SK-MEL-5 (cell line): ENCODE measurements at places on chromosomes 3 and 15. TPM values are rescaled to one million over a fixed set of nuclear protein-coding genes. Genes with fewer than 3 reads are reported as not detected.
A peak's percentile ranks its signal among the peaks of the same experiment; 100 is the strongest.

- no peak for DNase-seq
Observed at GRCh38 chr3:104526901-104527401, 839.8 kb upstream of the ALCAM start.

DNA sequence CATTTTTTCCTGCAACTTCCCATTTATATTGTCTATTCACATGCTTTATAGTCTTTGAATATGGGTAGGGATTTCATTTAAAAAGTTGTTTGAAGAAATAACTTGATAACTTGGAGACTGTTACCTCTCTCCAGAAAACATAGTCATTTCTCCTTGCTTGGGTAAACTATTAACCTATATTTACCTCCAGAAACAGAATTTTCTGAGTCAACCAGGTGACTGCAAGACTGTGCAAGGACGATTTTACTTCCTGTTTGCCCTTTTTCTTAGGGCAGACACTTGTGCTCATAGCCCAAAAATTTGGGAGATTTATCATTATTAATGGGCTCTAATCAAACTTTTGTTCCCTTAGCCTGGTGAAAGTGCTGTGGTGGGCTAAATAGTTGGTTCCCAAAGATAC, 14.3 kb upstream of the MOBP start:
- DNase-seq, result no peak

DNA sequence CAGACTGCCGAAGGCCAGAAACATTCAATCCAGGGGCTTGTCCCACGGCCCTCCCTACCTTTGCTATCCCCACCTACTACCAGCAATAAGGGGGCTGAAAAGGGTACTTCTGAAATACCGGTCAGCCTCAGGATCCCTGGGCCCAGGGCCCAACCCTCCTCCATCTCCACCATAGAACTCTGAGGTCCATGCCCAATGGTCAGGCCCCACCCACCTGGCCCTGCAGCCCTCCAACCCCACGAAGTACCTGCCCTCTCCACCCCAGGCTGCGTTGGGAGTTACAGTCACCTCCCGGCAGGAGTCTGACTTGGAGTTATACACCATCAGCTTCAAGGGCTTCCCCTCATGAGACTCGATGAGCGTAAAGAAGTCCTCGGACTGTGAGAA, 6.9 kb downstream of the GORASP1 start:
- DNase-seq, result no peak

- DNase-seq, result no peak
Observed at GRCh38 chr3:14137004-14137403, 12.2 kb downstream of the TMEM43 start.

DNA sequence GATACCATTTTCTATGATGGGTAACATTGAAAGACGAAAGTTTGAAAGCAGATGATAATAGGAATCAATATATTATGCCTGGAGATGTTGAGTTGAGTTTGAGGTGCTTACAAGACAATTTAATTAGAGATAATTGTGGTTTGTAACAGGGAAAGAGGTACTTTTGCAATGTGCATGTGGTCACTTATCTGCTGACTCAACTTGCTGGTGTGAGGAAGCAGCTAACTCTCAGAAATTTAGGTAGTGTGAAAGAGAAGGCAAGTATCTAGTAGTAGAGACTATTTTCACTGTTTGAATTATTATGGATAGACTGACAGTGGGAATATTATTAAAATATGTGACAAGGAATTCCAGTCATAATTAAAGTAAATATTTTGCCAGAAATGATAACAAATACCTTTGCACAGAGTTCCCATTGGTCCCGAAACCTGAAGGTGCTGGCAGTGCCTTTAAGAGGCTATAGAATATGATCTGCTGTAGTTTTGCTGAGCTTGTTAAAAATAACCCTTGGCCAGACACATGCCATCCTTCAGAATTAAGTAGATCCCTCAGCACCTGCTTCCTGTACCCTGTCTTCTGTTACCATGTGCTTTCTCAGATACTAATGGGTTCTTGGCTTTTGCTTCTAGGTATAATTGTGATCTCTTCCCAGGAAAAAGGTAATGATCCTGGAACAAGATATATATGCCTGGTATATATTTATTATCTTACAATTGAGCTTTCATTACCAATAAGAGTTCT, 315.9 kb downstream of the BCHE start:
- no peak for DNase-seq

- DNase-seq, result no peak
Observed at GRCh38 chr15:67110361-67110781, 45.0 kb downstream of the SMAD3 start.

DNA sequence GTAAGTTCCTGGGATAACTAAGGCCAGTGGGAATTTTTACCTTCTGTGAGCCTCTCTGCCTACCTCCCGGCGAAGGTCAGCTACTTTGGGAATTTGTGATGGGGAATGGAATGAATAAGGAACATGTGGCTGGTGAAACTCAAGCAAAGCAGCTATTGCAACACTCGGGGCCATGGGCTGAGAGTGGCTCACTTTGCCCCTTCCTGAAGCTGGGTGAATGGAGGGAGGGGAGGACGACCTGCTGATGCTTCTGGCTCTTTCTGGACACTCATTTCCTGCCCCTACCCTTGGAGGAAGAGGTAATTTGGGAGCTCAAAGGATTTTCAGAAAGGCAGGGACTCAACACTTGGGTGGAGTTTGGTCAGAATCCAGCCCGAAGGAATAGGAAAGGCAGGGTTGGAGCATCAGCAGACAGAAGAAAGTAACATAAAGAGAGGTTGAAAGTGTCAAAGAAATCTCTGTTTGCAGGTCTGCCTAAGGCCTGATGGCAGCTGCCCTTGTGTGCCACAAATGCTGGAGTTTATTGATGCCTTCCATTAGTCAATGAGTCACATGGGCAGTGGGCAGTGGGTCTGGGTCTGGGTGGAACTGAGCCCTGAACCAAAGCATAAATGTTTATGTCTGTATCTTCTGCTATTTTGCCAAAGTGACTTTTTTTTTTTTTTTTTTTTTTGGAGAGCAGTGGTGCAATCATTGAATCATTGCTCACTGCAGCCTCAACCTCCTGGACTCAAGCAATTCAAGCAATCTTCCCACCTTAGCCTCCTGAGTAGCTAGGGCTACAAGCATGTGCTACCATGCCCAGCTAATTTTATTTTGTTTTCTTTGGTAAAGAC, 12.4 kb downstream of the LAMP3 start:
- peak; percentile 87 for DNase-seq

GRCh38 chr3:151268267-151269235, 9.8 kb downstream of the P2RY14 start:
- DNase-seq, result no peak

DNA sequence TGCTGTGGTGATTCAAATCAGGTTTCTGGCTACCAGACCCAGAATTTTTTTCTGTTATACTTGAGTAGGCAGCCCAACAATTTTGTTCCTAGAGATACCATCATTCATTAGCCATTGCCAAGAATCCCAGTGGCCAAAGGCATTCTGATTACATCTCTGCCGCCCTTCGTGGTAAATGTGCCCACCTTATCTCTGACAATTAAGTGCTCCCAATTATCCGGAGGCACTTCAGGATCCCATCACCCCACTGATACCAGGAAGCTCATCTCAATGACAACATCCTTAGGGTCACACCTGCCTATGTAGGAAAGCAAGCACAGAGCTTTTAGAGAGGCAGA, 43.2 kb upstream of the RPL35A start:
- DNase-seq, result no peak

DNA sequence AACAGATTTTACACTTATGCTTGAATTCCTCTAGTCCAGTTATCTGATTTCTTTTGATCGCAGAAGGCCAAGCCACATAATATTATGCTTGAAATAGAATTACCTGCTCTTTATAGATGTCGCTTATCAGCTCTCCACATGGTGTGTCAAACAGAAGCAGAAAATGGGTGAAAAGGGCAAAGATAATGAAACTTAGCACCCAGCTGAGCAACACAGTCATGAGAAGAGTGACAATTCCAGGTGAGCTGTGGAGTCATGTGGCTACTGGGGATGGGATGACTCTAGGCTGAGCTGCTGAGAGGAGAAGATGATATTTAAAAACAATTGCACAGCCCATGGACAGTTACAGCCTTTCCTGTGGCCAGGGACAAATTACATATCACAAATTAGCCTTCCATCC, 398.7 kb upstream of the PDZRN3 start:
- DNase-seq, result no peak

DNA sequence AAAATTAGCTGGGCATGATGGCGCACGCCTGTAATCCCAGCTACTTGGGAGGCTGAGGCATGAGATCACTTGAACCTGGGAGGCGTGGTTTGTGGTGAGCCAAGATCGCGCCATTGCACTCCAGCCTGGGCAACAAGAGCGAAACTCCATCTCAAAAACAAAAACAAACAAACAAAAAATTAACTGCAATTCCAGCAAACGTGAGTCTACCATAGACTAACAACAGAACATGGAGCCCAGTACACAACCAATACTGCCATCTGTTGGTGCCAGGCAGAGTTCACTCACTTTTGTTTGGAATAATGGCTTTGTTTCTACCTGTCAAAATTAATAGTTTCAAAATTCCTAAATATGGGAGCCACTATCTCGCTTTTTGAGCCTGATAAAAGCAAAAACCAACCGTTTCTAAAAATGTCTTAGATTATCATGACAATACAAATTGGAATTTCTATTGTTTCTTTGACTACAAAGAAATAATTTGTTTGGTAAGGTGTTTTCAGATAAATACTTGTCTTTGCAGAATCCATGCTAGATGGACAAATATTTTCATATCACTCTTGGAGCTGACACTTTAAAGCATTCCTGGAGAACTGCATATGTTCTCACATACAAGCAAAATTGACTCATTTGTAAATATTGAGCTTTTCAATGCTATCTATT, 45.0 kb downstream of the GPR176 start:
- DNase-seq, result peak; percentile 69

- no peak for DNase-seq
Observed at GRCh38 chr3:158404131-158404718, 166.8 kb upstream of the MLF1 start.

- no peak for DNase-seq
Observed at GRCh38 chr15:101173233-101174119, 78.4 kb downstream of the CHSY1 start.

GRCh38 chr15:62416526-62416925, 251.4 kb upstream of the C2CD4B start:
- DNase-seq, result no peak

DNA sequence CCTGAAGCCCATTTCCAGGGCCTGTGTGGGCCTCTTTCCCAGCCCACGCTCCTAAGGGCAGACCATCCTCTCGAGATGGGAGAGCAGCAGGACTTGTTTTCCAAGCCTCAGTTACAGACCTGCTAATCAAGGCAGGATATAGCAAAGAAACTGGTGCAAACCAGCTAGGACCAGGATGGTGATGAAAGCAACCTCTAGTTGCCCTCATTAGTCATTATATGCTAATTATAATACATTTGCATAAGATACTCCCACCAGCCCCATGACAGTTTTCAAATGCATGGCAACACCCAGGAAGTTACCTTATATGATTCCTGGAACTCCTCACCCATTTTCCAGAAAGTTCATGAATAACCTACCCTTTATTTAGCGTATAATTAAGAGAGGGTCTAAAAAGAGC, 34.4 kb upstream of the TRH start:
- DNase-seq, result no peak

- peak; percentile 74 for DNase-seq
Observed at GRCh38 chr3:124887177-124887931, at the start of gene ITGB5. ITGB5 (minus strand) TSS chr3:124887365; CDS start chr3:124887000, 365 bp downstream.

GRCh38 chr3:15638891-15639262, 37.3 kb downstream of the BTD start:
- DNase-seq, result no peak

GRCh38 chr3:57163751-57164150, 1.4 kb downstream of the IL17RD start:
- DNase-seq, result no peak

- no peak for DNase-seq
Observed at GRCh38 chr3:158260392-158260791, 150.5 kb downstream of the RSRC1 start.

DNA sequence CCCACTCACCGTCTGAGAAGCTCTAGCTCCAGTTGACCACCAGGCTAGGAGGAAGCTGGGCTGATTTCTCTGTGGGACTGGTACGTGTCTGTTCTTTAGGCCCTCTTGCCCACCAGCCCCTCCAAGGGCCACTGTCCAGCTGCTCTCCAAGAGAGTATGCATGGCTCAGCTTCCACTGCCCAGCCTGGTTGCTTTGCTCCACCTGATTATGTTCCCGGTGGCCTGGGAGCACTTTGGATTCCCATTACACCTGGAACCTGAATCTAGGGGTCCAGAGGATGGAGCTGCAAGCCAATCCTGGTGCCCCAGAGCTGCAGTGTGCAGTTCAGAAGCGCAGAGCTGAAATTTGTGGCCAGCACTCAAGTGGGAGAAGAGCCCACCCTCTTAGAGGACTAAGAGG, 402.1 kb upstream of the CNTN6 start:
- no peak for DNase-seq

DNA sequence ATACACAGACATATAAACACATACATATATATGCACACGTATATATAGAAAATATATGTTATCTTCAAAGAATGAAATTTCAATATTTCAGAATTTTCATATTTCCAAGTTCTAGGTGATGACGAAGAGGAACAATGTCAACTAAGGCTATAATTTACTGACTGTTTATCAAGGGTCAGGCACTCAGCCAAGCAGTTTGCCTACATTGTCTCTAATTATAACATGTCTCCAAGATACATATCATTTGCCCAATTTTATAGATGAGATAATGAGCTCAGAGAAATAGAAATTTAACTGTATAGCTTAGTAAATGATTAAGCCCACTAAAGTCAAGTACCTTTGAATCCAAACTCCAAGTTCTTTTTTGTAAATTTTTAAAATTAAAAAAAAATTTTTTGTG, 99.9 kb upstream of the PLSCR4 start:
- DNase-seq, result no peak

- no peak for DNase-seq
Observed at GRCh38 chr3:178370387-178370786, 165.8 kb upstream of the KCNMB2 start.

DNA sequence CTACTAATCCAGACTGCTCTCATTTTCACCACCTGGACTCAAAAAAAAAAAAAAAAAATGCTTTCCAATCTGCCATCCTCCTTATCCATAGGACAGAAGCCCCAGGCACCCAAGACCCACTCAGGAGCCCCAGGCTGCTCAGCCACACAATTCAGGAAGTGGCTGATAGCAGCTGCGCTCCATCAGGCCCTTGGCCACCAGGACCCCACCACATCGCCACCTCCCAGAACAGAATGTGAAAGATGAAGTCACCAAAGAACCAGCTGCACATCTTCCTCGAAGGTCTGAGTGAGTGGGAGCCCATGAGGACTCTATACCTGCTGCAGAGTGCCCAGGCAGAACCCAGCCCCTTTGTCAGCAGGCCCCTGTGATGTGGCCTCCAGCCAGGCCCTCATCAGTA, 19.5 kb downstream of the POC1A start:
- no peak for DNase-seq

- DNase-seq, result no peak
Observed at GRCh38 chr15:62068071-62068809, 1.5 kb downstream of the C2CD4A start.

- no peak for DNase-seq
Observed at GRCh38 chr3:71563827-71564226, 19.7 kb downstream of the FOXP1 start.

The MYZAP gene
- total RNA-seq, result 0.21 TPM in 1 of 2 replicates, not detected in the other

The SACM1L gene
- 64.8 and 70.7 TPM in 2 replicates for total RNA-seq

The AMOTL2 gene
- 12.1 and 12.5 TPM in 2 replicates for total RNA-seq

The SIDT1 gene
- total RNA-seq, result 0.05 and 0.13 TPM in 2 replicates

The NR1I2 gene
- total RNA-seq, result not detected in 2 replicates

The C2CD4B gene
- total RNA-seq, result not detected in 2 replicates

The DGKG gene
- total RNA-seq, result 4.7 and 5.2 TPM in 2 replicates

The ZNF774 gene
- 2.1 and 2.2 TPM in 2 replicates for total RNA-seq

The FURIN gene
- 38.3 and 40.7 TPM in 2 replicates for total RNA-seq

The CDCP1 gene
- not detected in 2 replicates for total RNA-seq

The P2RY14 gene
- not detected in 2 replicates for total RNA-seq

The TGM5 gene
- 0.13 and 0.21 TPM in 2 replicates for total RNA-seq

The NMB gene
- total RNA-seq, result 2.5 and 5.4 TPM in 2 replicates

The KBTBD13 gene
- total RNA-seq, result not detected in 2 replicates

The ABHD5 gene
- 17.5 and 19.8 TPM in 2 replicates for total RNA-seq
